ENCODE measurements at places on chromosomes 1 and 21. TPM values are rescaled to one million over a fixed set of nuclear protein-coding genes. Genes with fewer than 3 reads are reported as not detected.

GRCh38 chr1:218324226-218324580 is 20.9 kb upstream of the TGFB2 start:
- no peak for DNase-seq

DNA sequence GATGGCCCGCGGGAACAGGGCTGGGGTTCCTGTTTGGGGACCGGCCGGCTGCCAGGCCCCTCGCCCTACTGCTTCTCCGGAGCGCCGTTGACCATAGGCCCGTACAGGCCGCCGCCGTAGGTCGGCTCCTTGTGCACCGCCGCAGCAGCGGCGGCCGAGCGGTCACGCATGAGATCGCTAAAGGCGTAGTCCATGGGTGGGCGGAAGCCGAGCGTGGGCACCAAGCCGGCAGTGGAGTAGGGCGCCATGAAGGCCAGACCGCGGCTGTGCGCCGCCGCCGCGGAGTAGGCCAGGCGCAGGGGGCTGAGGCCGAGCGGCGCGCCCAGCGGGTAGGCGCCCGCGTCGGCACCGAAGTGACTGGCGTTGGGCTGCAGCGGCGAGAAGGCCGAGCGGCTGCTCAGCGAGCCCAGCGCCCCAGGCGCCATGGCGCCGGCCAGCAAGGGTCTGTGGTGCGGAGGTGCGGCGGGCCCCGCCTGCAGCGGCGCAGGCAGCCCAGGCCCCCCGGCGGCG is 4.6 kb downstream of the DMRTA2 start:
- no peak for DNase-seq

DNA sequence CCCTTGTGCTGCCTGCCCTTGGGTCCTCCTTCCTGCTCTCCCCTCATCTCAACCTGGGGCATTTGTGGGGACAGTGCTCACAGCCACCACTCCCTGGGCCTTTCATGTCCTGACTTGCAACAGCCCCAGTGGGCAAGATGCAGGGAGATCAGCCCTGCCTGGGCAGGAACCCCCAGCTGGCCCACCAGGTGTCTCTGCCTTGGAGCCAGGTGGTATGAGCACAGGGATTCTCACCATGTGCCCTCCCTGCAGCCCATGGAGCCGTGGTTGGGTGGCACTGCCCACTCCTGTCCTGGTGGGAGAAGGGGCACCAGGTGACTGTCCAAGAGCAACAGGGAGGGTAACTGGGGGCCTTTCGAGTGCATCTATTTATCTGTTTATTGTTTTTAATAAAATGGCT is 100.4 kb downstream of the AJAP1 start:
- no peak for DNase-seq

DNA sequence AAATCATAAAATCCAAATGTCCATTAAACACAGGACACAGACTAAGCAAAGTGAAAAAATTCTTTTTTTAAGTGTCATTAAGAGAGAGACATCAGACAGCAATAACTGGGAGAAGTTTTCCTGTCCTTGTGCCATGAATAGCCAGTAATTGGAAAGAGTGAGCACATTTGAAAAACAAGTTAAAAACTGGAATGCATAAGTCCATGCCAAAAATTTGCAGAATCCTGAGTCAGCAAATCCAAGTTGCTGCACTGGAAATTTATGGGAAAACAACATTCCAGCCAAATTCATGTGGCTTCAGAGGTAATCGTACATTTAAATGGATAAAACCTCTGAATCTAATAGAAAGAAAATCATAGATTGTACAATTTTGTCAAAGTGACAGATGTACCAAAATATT is 291.4 kb downstream of the LRRC40 start:
- peak; percentile 15 for DNase-seq

DNA sequence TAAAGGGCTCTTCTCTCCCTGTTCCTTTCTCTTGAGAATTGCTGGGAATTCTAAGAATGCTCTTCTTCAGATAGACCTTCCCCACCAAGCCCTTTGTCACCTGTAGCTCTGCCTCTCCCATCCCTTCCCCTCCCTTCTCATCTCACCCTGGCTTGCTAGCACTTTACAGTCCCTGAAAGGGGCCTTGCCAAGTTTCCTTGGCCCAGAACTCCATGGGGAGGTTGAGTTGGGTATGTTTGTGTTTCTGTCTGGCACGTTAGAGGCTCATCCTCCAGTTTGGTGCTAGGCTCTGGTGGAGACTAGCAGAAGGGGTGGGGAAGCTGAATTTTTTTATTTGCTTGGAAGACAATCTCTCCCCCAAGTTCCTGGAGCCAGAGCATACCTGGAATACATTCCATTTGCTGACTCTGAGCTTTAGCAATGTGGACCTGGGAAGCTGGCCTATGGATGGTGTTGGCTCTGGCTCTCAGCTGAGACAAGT is 4.9 kb downstream of the CGN start:
- DNase-seq, result no peak

GRCh38 chr1:24683713-24684162 is 40.6 kb downstream of the SRRM1 start:
- peak; percentile 98 for DNase-seq

DNA sequence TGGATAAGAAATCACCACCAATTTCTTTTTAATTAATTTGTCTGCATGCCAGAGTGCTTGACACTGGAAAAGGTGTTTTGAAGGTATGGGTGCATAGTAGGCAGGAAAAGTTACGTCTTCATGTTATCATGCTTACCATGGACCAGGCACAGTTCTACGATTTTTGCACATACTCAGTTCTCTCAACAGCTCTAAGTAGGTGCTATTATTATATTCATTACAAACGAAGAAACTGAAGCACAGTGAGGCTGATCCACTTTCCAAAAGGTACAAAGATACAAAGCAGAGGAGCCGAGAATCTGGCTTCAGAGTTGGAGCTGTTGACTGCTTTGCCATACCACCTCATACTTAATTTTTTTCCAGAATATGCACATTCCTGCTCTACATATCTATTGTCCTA is 306.4 kb downstream of the PBX1 start:
- no peak for DNase-seq

DNA sequence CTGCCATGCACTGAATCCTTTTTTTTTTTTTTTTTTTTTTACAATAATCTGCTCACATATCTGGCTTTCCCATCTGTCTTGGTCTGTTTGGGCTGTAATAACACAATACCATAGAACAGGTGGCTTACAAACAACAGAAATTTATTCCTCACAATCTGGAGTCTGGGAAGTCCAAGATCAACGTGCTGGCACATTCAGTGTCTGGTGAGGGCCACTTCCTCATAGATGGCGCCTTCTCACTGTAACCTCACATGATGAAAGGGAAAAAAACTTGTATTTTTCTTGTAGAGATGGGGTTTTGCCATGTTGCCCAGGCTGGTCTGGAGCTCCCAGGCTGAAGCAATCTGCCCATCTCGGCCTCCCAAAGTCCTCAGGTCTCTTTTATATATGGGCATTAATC is 13.0 kb upstream of the PARP1 start:
- DNase-seq, result no peak

DNA sequence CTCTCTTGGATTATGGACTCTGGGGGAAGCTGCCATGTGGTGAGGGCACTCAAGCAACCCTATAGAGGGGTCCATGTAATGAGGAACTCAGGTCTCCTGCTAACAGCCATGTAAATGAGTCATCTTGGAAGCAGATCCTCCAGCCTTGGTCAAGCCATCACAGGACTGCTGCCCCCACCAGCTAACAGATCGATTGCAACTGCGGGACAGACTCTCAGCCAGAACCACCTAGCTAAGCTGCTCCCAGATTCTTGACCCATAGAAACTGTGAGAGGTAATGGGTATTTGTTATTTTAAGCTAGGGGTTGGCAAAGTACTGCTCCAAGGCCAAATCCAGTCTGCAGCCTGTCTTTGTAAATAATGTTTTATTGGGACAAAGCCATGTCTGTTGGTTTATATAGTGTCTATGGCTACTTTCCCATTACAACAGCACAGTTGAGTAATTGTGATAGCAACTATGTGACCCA is 27.6 kb upstream of the MAP3K7CL start:
- DNase-seq, result peak; percentile 61

DNA sequence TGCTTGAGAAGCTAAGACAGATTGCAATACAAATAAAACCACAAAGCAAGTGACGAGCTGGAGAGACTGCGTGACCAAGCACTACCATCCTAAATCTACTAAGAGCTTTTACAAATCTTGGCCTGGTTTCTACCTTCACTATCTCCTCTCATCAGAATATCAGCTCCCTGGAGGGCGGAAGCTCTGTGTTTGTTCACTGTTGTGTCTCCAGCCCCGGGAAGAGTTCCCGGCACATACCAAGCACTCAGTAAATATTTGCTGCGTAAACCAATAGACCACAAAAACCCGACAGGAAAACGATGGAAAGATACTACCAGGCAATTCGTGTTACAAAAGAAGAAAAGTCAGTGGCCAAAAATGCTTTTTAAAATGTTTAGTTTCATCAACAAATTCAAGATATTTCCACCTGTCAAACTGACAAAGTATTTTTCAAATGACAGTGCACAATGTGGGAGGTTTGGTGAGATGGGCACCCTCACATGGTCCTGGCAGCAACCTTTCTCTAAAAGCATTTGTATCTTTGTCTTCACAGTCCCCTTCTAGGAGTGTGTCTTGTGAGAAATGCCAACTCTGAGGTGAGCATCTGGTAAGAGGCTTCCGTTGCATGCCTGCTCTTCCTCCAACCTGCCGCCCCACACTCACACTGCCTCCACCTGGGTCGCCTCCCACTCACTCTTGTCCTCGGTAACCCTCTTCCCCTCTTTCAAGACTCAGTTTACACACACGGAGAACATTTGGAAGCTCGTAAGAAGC is 34.7 kb downstream of the SLC1A7 start:
- peak; percentile 94 for DNase-seq

The HORMAD1 gene
- polyA plus RNA-seq, result not detected

The LCE1D gene
- polyA plus RNA-seq, result not detected

All from IMR-90 (cell line).